ENCODE measurements at places on chromosomes 2 and 18.
A peak's percentile ranks its signal among the peaks of the same experiment; 100 is the strongest.

DNA sequence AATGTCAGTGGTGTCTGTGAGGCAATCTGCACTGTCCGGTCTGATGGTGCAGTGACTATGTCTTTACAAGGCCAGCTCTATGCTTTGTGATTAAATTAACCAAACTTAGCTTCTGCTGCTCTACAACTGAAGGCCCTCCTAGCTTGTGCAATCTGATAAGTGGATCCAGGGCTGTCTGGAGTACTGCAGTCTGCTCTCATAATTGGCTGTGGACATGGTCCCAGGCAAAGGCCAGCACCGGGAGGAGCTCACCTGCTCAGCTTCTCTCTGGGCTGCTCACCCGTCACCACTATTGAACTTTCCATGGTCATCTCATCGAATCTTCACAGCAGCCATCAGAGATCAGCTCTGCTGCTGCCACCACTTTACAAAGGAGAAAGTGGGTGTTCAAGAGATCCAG lies 13.0 kb upstream of the APCDD1 start:
- no peak for DNase-seq

- no peak for DNase-seq
These were observed 14.7 kb downstream of the FOSL2 start for GRCh38 chr2:28407131-28407975.

GRCh38 chr2:42568401-42569115 lies at the start of gene MTA3:
MTA3 (plus strand) TSS chr2:42568632; CDS start chr2:42568746, 114 bp downstream.
- peak; percentile 15 for DNase-seq

- no peak for DNase-seq
These were observed 49.8 kb downstream of the LDLRAD4 start for GRCh38 chr18:13268158-13269012.
